Suppressor macrophage treated with lipopolysaccharide for 4 hours (primary cell): ENCODE measurements at places on chromosomes 6 and 20.

DNA sequence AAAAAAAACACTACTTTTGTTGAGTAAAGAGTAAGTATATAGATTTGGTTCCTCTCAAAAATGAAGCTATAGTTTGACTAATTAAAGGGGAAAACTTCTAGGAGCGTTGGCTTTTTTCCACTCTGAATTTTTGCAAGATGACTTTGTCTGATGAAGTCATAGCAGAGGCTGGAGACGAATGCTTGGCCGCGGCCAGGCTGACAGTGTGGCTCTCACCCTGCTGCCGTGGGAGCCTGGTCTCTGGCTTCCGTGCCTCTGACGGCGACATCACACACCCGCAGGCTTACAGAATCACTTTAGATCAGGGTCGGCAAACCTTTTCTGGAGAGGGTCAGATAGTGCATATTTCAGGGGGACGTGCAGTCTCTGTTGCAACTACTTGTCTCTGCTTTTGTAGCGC lies 145.0 kb downstream of the PHACTR3 start:
- DNase-seq, result no peak

DNA sequence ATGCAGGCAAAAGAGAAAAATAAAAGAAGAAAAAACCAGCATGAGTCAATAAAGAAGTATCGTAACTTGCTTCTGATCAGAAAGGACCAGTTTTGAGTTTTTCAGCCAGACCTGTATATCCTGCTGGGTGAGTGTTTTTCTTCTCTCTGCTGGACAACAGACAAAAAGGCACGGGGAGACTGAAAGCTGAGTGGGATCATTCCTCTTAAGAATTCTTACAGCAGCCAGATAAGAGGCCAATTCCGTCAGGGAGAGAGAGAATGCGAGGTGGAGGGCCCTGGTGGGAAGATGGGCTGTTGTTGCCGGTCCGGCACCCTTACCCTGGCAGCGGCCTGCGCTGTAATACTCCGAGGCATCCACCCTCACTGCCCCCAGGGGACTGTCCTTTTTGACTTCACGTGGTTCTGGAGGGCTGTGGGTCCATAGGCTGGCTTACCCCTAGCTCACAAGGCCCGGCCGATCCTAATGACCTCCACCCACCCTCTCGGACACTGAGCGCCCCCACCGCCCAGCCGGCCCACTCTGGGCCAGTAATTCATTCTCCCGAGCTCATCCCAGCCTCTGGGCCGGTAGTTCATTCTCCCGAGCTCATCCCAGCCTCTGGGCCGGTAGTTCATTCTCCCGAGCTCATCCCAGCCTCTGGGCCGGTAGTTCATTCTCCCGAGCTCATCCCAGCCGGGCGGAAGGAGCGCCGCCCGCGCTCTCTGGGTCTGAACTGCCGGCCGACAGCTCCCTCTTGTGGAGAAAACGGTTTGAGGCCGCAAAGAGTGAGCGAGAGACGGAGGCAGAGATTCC lies 118.3 kb upstream of the SIRPA start:
- peak; percentile 92 for DNase-seq

DNA sequence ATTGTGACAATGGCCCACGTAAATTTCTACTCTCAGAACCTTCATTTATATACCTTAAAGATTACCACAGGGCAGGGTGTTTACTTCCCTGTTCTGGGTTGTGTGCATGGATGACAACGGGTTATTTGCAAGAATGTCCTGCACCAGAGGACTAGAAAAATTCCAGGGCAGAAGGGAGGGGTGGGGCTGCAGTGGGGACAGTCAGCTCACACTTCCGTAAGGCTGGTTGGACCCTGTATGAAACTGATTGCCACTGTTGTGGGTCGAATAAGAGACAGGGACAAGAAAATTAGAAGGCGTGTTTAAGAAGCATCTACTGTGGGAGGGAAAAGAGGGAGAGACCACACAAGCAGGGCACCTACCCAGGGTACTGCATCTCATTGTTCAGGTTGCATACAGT lies 96.5 kb downstream of the SNAP25 start:
- DNase-seq, result no peak

- DNase-seq, result no peak
Observed at GRCh38 chr20:50920997-50921396, 10.2 kb downstream of the ADNP start.

DNA sequence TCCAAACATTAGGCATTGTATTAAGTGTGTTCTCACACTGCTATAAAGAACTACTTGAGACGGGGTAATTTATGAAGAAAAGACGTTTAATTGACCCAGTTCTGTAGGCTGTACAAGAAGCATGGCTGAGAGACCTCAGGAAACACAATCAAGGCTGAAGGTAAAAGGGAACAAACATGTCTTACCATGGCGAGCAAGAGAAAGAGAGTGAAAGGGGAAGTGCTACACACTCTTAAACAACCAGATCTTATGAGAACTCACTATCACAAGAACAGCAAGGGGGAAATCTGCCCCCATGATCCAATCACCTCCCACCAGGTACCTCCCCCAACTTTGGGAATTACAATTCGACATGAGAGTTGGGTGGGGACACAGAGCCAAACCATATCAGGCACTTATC lies 86.6 kb upstream of the TOP1 start:
- peak; percentile 26 for DNase-seq

DNA sequence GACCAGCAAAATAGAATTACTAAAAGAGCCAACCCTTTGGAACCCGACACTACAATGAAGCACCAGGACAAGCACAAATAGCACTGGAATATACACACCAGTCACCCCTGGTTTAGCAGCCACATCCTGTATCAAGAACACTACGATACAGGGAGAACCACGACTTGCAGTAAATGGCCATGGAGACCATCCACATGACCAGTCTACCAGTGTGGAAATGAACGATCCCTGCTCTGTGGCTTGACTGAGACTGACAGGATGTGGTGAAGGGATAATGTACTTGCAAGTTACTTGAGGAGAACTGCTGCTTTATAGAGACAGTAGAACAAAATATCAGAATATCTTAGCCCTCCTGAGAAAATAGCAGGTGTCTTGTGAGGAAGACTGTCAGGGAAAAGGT lies 169.6 kb downstream of the COL9A1 start:
- no peak for DNase-seq

DNA sequence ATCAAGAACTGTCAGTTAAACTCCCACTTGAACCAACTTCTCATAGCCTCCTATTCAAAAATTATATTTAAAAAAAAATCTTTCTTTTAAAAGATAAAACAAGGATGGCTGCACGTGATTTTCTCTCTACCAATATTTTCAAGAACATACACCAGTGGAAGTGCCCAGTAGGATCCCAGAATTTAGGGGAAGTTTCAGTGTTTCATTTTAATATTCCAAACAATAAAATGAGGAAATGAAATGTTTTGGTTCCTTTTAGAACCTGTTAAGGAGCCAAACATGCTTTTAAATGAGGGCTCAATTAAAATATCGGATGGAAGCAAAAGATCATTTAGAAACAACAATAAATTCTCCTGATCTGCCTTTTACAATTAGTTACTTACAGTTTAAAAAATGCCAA lies 26.4 kb upstream of the PRELID3B start:
- DNase-seq, result peak; percentile 58

GRCh38 chr20:48984575-48985219 lies 61.4 kb upstream of the CSE1L start:
- no peak for DNase-seq

- DNase-seq, result no peak
Observed at GRCh38 chr6:34129753-34130152, 16.1 kb downstream of the GRM4 start.

GRCh38 chr6:15798533-15799255 lies 135.9 kb upstream of the DTNBP1 start:
- DNase-seq, result peak; percentile 27

GRCh38 chr6:95725344-95725743 lies 148.0 kb downstream of the MANEA start:
- DNase-seq, result no peak

DNA sequence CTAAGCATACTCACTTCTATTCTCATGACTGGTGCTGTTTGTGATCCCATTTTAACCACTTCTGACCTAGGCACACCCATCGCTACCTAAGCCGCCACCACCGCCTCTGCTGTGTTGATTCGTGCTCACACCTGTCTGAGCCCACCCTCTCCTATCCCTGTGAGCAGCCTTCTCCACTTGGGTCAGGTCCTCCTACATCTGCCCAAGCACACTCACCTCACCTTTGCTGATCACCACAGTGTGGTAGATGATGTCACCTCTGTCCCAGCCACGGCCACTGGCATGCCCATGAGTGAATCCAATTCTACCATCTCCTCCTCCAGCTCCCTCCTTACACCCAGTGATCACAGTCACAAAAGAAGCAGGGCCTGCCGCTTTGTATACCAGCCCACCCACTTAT lies 20.8 kb downstream of the MUC22 start:
- DNase-seq, result no peak

DNA sequence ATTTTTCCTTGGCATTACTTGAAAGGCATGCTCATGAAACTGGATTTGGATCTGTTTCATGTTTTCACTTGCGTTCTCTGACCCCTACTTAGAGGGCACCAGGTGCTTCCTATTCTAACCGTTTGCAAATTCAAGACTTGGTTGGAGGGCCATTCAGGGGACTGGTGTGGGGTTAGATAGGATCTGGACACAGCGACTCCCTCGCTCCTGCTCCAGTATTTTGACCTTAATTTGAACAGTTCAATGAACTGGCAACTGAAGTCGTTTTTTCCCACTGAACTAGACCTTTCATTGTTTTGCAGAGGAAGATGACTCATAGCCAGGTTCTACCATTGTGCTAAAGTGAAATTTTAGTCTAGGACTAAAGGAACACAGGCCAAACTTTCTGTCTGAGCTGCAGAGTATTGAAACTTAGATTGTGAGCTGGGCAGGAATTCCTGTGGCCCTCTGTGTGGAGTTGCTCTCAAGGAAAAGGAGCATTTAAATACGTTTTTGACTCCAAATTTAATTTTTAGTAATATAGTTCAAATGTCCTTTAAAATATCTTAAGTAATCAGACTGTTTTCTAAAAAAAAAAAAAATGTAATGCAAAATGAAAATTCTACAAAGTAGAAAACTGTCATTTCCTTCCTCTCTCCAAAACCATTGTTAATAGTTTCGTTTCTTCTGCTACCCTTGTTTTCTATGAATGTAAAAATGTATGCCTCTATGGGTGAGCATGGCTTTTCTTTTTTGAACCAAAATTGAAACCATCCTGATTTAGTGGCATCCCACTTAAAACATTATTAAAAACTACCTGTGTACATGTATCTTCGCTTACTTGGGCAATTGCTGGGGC lies 64.8 kb downstream of the UTRN start:
- DNase-seq, result peak; percentile 56

DNA sequence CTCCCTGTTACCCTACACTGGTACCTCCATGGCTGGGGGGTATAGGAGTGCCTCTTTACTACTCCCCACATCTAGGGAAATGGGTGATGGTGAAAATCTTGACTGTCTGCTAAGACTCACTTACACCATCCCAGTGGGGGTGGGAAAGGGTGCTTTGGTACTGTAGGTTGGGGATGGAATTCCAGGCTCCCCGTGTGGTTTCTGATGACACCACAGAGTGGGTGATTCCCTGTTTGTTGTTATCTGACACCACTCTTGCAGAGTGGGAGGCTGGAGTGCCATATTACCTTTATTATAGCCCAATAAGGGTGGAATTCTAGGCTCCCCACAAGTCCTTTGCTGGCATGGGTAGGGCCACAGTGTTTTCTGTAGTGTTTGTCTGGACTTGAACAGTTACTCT lies 264.6 kb upstream of the MAN1A1 start:
- no peak for DNase-seq

GRCh38 chr6:37048851-37049757 lies 43.6 kb downstream of the FGD2 start:
- peak; percentile 96 for DNase-seq

GRCh38 chr20:32365564-32365963 lies 7.4 kb downstream of the ASXL1 start:
- DNase-seq, result no peak

- no peak for DNase-seq
Observed at GRCh38 chr6:29301316-29301715, at the start of gene OR14J1. Gene OR14J1 (plus strand): TSS chr6:29301701. CDS start chr6:29306690, 4,989 bp downstream.
